Activated T-cell treated with anti-CD3 and anti-CD28 coated beads for 1 hour (primary cell): ENCODE measurements at places on chromosomes 5 and 9.

DNA sequence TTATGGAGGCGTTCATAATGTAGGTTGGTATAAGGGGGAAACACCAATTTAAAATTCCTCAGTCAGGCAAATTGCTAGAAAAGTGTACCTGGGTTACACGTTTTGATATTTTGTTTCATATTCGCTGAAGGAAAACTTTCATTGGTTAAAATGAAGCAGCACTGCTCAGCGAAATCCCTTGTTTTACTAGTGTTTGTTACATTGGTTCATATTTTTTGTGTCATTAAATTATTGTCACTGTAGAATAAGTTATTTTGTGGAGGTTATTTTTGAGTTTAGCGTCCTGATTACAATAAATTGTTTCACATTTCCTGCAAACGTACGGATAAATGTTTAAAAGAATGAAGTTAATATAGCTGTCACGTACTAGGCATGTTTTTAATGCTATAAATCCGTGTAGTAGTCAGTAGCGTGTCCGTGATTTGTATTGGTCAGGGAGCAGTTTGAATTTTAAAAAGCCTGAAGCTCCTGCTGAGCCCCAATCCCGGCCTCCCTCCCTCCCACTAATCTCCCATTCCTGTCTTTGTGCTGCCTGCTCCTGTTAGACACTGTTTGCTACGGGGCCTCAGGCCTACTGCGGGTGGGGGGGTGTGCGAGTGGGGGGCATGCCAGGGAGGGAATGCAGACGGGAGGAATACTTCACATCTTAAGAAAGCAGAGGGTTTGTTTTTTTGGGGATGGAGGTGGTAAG is 2.0 kb downstream of the NIPBL start:
- no peak for DNase-seq

DNA sequence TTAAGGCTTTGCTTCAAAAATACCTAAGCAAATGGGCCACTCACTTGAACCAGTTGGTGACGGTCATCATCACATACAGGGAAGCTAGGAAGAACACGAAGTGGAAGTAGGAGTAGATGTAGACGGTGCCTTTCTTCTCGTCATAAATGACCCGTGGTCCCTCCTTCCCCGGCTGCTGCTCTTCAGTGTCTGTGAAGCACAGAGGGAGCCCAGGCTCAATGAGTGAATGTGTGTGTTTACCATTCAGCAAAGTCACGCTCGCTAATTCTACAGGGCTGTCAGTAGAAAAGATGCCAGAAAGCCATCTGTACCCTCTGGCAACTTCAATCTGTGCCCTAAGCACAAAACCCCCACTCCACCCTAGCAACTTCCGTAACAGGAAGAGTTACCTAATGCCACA is 109.8 kb downstream of the SERINC5 start:
- no peak for DNase-seq

GRCh38 chr5:71738662-71739361 is 19.7 kb downstream of the CARTPT start:
- DNase-seq: no peak

GRCh38 chr5:67235399-67236110 is 39.0 kb upstream of the CD180 start:
- no peak for DNase-seq

- no peak for DNase-seq
These were observed 100.5 kb upstream of the MAN2A1 start for GRCh38 chr5:109589239-109589638.

- DNase-seq: no peak
These were observed 524.2 kb downstream of the ACTL7B start for GRCh38 chr9:108331596-108331995.

DNA sequence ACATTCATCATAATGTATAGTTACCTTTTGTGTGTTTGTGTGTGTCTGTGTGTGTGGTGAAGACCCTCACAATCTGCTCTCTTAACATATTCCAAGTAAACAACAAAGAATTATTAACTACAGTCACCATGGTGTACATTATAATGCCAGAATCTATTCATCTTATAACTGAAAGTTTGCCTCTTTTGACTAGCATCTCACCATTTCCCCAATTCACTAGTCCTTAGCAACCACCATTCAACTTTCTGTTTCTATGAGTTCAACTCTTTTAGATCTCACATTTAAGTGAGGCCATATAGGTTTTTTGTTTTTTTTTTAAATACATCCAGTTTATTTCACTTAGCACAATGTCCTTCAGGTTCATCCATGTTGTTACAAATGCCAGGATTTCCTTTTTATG is 83.6 kb downstream of the SMC2 start:
- no peak for DNase-seq

DNA sequence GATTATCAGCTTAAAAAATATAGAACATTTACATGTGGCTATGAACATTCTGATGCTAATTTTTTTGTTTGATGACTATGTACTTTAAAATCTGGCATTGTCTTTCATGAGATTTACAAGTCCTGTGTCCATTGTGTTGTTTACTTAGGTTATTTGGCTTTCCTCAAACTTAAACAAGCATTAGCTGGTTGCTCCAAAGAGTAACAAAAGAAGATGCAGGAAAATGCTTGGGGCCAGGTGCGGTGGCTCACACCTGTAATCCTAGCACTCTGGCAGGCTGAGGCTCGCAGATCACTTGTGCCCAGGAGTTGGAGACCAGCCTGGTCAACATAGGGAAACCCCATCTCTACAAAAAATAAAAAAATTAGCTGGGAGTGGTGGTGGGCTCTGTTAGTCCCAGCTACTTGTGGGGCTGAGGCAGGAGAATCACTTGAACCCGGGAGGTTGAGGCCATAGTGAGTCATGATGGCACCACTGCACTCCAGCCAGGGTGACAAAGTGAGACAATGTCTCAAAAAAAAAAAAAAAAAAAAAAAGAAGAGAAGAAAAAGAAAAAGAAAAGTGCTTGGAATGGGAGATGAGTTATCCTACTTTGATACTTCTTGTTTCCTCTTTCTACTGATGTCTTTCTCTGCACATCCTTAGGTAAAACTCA is 39.7 kb downstream of the PAM start:
- DNase-seq: no peak

DNA sequence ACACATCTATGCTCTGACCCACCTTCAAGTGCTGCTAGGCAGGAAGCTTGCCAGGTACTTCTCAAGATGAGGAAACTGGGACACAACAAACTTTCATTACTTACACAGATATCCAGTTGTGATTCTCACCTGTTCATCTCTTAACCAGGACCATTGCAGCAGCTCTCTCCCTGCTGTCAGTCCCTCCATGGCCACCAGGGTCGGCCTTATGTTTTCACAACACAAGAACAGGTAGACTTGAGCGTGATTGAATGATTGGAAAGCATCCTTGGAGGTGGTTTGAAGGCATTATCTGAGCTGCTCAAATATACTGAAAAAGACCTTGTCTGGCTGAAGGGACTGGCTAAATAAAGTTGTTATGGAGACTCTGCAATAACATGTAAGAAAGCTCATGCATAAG is 94.4 kb downstream of the MTREX start:
- no peak for DNase-seq

DNA sequence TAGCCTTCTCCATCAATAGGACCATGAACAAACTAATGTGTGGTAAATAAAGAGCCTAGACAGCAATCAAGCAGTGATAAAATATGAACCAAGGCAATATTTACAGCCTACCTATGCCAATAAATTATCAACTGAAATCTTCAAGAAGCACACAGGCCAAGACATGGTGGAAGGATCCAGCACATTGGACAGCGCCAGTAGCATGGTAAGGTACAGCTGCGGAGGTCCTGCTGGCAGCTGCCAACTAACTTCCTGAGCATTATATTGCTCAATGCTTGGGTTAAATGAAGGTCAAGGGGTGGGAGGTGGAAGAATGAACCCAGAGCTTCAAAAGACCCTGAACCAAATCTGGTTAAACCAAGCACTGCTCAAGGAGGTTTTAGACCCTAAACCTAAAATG is 16.5 kb upstream of the SPDL1 start:
- DNase-seq: no peak

- DNase-seq: no peak
These were observed 77.4 kb upstream of the C5orf46 start for GRCh38 chr5:147983742-147984141.
